ENCODE measurements at places on chromosomes 16 and 17.

DNA sequence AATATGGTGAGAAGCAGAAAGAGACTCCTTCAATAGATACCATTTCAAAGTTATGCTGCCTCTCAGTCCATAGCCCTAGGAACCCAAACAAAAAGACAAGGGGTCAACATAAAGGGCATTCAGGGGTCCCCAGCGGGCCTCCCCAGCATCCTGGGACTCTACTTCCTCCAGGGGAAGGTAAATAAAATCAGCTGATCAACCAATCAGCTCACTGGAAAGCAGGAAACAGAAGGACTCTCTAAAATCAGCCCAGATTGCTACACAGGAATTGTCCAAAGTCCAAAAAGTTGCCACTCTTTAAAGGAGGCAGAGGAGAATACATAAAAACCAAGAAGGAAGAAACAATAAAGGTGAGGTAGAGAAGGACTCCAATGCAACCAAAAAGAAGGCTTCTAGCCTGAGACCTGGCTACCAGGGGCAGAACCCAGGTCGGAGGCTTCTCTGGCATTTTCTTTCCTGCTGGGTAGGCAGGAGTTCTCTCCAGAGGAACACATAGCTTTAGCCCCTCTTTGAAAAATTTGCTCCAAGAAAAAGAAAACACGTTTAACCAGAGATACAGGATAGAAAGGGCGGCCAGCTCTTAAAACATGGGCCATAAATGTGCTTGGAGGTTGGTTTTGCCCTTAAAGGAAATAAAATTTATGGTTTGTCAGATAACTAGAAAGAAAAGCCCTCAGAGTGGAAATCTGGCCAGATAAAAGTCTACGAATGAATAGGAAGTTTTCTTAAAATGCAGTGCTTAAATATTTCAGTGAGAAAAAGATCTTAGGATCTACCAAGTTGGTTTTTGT is 404.6 kb downstream of the SOX9 start:
- DNase-seq: no peak

DNA sequence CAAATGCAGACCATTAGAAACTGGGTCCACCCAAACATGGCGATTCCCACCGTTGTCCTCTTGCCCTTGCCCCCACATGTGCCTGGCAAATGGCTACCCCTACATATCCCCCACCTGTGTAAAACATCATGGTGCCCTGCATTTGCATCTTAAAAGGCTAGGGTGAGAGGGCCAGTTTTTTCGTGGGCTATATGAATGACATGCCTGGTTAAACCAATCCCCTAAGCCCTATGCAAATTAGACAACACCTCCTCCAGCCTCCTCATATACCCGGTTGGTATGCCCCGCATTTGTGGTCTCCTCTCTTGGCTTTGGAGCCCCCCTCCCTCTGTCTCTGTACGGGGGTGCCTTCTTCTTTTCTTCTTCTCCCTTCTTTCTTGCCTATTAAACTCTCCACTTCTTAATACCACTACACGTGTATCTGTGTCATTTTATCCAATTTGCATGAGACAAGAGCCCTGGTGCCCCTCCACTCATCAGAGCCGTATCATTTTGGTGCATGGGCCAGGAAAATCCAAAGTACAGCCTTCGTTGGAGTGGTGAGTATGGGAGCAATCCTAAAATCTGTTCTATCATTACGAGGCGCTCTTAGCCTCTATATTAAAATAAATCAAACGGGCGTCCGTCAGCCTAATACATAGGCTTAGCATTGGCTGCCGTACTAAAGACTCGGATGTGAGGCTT is 30.1 kb downstream of the QPRT start:
- DNase-seq: no peak

DNA sequence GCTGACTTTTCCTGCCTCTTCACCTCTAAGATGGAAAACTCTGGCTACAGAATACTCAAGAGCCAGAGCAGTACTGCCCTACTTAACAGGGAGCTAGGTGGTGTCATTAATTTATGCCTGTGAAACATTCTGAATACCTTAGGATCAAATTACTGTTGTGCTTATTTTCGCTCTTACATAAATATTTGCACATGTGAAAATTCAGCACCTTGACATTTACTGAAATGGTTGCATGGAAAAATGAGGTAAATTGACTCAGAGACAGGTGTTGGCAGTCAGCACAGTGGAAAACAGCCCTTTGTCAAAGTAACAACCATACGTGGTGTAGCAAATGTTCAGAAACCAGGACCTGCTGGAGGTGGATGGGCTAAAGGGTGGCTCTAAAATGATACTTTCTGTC is 193.6 kb downstream of the CDH8 start:
- no peak for DNase-seq

DNA sequence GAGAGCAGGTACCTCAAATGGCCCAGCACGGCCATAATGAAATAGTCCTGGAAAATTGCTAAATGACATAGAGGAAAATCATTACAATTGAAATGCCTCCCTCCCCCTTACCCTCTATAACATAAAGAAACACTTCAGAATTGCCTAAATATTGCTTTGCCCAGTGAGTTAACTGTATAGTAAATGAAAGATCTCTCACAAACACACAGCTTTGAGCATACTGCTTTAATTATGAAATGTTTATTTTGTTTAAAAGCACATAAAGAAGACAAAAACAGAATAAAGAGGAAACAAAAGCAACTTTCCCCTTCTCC is 9.3 kb upstream of the ADAMTS18 start:
- DNase-seq: no peak

- DNase-seq: no peak
Observed at GRCh38 chr16:51825779-51826178, 674.7 kb upstream of the SALL1 start.

GRCh38 chr17:34312080-34312479 is 7.2 kb upstream of the CCL8 start:
- DNase-seq: no peak

- DNase-seq: no peak
Observed at GRCh38 chr16:14155572-14156190, 84.6 kb downstream of the MRTFB start.

DNA sequence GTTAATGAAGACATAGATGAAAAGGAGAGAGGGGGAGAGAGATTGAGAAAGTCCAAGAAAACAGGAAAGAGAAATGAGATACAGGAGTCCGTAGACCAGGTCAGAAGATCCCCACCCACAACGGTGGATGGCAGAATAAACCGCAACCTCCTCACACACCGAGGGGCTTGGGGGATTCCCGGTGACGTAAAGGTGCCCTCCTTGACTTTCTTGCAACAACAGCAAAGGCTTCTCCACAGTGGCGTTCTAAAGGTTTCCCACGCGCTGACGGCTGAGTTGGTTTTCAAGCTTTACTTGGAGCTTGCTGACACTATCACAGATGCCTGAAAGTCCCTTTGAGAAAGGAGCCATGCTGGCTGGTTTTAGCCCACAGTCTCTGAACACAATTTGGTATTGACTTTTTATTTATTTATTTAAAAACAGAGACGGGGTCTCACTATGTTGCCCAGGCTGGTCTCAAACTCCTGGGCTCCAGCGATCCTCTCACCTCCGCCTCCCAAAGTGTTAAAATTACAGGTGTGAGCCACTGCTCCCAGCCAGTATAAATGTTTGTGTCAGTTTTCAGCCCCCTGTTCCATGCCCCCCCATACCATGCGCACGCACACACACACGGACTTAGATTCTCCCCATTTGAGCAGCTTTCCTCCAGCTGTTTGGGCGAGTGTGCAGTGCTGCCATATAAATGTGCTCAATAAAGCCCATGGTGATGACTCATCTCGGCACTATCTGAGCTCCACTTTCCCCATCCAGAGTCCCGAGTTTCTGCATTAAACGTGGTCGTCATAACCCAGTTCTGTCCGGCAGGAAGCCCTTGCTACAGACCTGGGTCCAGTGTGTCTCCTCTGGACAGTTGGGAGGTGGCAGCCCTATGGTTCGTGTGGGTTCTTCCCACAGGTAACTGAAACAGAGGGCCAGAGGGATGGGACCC is 33.0 kb upstream of the SEC14L1 start:
- peak; percentile 33 for DNase-seq
